Adrenal gland (tissue), 19 donors: ENCODE measurements at places on chromosomes 13 and 19.

GRCh38 chr13:41402691-41403511 is 54.4 kb upstream of the RGCC start:
- H3K27ac ChIP-seq, result no peak overlapping the region
- no peak overlapping the region for H3K4me3 ChIP-seq
- no peak for DNase-seq
- H3K36me3 ChIP-seq, result no peaks in the 10 kb centered on the region

- DNase-seq, result no peak
- H3K4me1 ChIP-seq, result no peaks in the 10 kb centered on the region
- H3K27ac ChIP-seq, result no peak overlapping the region
- no peaks in the 10 kb centered on the region for H3K27me3 ChIP-seq
Observed at GRCh38 chr13:96903085-96903484, 91.2 kb downstream of the OXGR1 start.

DNA sequence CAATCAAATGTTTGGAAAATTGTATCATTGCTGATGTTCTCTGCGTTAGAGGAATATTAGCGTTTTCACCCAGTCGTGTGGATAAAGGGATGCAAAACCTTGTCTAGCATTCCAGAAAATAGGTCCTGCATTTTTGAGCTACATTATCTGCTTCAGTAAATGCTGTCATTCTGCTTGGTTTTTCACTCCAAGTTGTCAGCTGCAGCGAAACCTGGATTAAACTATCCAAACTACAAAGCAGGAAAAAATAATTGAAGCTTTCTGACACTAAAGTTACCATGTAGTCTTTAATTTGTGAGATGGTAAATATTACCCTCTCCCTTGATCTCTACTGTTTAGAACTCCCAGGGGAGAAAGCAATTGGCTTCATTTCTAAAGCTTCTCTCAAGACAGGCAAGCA is 1795.5 kb upstream of the PRR20A start:
- no peak overlapping the region for H3K4me3 ChIP-seq
- no peaks in the 10 kb centered on the region for H3K4me1 ChIP-seq
- DNase-seq, result no peak
- no peaks in the 10 kb centered on the region for H3K36me3 ChIP-seq

GRCh38 chr13:55067946-55068345 is 2039.3 kb downstream of the OLFM4 start:
- no peak overlapping the region for H3K4me3 ChIP-seq
- no peaks in the 10 kb centered on the region for H3K36me3 ChIP-seq
- DNase-seq, result no peak
- no peaks in the 10 kb centered on the region for H3K27me3 ChIP-seq

GRCh38 chr13:95573221-95573620 is 20.7 kb downstream of the CLDN10 start:
- no peak for DNase-seq
- no peaks in the 10 kb centered on the region for H3K36me3 ChIP-seq
- no peak overlapping the region for H3K27ac ChIP-seq
- no peaks in the 10 kb centered on the region for H3K4me1 ChIP-seq

GRCh38 chr13:40336228-40337221 is 329.9 kb downstream of the FOXO1 start:
- no peaks in the 10 kb centered on the region for H3K27me3 ChIP-seq
- H3K27ac ChIP-seq, result no peak overlapping the region
- no peaks in the 10 kb centered on the region for H3K4me1 ChIP-seq
- H3K4me3 ChIP-seq, result no peak overlapping the region
- H3K36me3 ChIP-seq, result no peaks in the 10 kb centered on the region
